ENCODE measurements at places on chromosomes 5 and 9.

DNA sequence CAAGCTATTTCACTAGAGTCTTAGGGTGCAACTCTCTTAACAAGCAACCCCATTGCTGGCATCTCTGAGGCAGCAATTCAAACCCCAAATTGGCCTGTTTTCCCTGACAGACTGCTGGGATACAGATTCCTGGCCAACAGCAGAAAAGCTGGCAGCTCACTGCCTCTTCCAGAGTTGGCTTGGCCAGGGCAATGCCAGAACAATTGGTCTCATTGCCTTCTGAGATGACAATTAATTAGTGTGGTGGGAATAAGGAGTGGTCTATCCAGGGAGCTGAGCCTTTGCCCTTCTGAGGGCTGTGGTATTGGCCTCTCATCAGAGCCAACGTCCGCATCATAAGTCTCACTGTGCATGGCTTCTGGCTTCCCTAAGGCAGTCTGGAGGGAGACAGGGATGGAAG is 183.2 kb downstream of the GNAQ start:
- no peak for DNase-seq

GRCh38 chr5:135095871-135096270 is 61.8 kb upstream of the PITX1 start:
- no peak for DNase-seq

DNA sequence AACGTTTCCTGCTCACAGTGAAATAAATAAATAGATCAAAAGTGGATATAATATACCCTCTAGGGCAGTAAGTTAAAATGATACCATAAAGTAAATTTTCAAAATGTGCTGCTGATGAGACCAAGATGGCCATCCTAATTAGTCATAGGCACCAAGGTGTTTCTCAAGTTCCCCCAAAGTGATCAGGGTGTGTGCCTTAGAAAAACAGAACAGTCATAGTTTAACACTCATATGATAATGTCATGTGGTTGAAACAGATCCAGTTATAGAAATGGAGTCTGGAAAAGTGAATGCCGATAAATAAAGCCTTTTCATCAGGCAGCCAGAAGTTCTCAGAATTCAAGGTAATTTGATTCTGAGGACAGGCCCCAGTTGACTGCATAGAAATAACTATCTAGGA is 161.5 kb upstream of the CDKN2B start:
- DNase-seq: no peak

GRCh38 chr5:140213370-140213983 is 38.5 kb downstream of the CYSTM1 start:
- no peak for DNase-seq

DNA sequence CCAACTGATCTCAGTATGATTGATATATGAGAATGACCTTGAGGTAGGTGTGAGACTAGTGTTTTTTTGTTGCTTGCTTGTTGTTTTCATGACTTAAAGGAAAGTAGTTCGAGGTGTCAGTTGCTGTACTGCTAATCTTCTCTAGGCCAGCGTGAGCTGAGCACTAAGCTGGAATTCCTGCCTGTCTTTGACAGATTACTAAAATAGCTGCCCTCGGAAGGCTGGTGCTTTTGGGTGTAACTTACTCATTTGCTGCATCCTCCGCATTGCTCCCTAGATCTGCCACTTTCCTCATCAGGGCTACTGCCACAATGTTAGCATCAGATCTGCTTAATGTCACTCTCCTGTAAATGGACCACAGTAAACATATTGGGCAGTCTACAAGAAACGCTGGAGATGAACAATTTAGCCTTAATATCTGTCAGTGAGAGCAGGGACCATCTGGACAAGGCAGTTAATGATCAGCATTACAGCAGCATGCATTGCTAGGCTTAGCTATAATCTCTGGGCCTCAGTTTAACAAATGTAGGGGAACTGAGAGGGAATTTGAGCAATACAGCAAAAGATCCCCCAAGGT is 106.6 kb upstream of the CDH6 start:
- no peak for DNase-seq

- DNase-seq: no peak
Measured at GRCh38 chr9:16615451-16615850, 255.0 kb downstream of the BNC2 start.

DNA sequence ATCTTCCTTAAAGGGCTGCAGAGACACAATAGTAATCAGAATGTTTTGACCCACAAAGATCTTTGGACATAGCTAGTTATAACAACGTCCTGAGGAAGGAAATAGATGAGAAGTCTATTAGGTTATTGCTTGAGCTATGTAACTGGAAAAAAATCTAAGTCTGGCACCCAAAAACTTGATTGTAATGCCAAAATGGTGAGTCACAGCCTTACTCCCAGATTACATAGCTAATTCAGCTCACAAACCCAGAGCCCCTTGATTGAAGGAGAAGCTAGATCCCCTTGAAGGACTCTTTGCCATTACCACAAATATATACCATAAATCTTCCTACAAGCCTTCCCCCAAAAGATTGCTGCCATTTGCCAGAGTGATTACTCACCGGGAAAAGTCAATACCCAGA is 341.8 kb upstream of the KIF2A start:
- DNase-seq: no peak

GRCh38 chr9:73995836-73996235 is 501.3 kb upstream of the RORB start:
- DNase-seq: no peak

DNA sequence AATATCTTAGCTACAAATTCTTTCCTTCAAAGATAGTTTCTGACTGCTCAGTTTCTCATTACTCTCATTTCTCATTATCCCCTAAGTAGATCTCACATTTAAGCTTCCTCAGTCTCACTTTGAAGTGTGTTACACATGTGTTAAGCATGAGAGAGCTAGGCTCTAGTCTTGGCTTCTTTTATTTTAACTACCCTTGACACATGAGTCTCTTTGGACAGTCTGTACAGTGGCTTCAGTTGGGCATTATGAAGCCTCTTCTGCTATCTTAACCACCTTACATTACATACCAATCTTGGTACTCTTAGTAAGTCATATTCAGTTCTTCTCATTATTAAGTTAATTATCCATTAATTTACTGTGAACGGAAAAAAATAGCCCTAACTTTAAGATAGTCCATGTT is 232.5 kb downstream of the FBXL17 start:
- no peak for DNase-seq

DNA sequence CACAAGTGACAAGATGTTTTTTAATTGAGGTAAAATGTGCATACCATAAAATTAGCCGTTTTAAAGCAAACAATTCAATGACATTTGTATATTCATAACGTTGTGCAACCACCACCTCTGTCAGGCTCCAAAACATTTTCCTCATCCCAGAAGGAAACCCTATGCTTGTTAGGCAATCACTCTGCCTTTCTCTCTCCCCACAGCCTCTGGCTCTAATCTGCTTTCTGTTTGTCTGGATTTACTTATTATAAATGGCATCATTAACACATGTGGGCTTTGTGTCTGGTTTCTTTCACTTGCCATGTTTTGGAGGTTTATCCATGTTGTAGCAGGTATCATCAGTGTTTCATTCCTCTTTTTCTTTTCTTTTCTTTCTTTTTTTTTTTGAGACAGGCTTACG is 1.4 kb upstream of the N4BP3 start:
- DNase-seq: no peak

DNA sequence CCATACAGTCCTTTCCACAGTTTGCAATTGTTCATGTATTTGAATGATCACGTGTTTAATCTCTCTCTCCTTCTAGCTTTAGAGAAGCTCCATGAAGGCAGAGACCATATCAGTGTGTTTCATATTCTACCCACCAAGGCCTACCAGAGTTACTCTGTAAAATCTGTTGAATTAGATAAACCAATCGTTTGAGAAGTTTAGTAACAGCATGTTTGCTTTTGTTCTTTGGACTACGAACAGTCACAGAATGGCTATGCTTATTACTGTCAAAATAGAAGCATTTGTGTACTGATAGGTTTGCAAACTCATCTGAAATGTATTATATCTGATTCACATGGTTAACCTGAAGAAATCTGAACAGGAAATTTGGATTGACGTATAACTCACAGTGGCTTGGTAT is 93.8 kb downstream of the ITGA1 start:
- DNase-seq: no peak

DNA sequence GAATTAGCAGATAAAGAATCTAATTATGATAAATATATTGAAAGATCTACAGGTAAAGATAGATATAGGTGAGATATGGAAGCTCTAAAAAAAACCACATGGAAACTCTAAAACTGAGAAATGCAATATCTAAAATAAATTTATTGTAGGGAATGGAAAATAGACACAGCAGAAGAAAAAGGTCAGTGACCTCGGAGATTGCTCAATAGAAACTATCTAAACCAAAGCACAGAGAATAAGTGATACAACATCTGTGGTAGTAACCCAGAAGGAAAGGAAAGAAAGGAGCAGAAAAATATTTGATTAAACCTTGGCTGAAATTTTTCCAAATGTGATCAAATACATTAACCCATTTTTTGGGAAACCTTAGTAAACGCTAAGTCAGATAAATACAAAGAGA is 43.1 kb upstream of the GLIPR2 start:
- no peak for DNase-seq

DNA sequence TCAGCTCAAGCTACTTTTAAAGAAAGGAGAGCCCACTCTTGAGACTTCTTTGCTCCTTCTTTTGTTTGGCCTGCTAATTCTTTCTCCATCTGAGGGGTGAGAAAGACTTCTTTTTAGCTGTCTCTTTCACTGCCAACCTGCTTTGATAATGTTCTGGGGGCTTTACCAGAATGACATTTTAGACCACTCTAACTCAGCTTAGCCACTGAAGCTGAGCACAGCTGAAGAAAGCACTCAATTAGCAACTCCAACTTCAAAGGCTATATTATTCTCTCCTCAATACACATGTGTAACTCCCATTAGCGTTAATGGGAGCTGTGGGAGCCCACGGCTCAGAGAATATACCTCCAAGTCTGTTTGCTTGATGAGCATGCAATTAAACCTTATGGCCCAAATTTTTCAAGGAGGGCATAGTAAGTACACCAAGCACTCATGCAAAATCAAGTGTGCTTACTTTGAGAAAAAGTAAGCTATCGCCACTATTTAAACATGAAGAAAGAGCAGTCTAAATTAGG is 815.4 kb upstream of the DMAC1 start:
- DNase-seq: no peak

- no peak for DNase-seq
Measured at GRCh38 chr5:90680921-90681563, 122.4 kb downstream of the ADGRV1 start.

Measured in stimulated activated CD8-positive, alpha-beta memory T cell treated with anti-CD3 and anti-CD28 coated beads, Interleukin-4, amount 100 ng/mL, for 1 hour (primary cell).